ENCODE measurements at places on chromosomes 4 and X.
A peak's percentile ranks its signal among the peaks of the same experiment; 100 is the strongest.

GRCh38 chr4:21678711-21679110, 269.9 kb downstream of the KCNIP4 start:
- no peak for DNase-seq

DNA sequence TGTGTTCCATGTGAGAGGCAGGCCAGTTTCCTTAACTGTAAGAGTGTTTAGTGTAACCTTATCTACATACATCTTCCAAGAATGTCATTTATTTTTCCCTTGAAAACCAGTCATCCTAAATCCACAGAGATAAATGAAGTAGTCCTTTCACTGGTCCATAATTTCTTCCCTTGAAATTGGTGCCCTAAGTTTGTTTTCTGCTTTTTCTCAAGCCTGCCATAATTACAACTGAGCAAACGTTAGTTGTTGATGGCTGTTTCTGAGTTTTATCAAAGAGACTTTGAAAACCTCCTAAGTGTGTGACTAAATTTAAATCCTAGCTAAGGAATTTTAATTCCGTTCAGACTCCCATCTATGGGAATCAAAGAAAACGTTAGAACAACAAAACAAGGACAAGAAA, 3.6 kb upstream of the TDO2 start:
- no peak for DNase-seq

GRCh38 chrX:41108007-41108406, 22.8 kb downstream of the USP9X start:
- no peak for DNase-seq

GRCh38 chr4:80911458-80911857, 119.0 kb upstream of the BMP3 start:
- no peak for DNase-seq

GRCh38 chrX:10741550-10741949, 121.2 kb upstream of the MID1 start:
- no peak for DNase-seq

DNA sequence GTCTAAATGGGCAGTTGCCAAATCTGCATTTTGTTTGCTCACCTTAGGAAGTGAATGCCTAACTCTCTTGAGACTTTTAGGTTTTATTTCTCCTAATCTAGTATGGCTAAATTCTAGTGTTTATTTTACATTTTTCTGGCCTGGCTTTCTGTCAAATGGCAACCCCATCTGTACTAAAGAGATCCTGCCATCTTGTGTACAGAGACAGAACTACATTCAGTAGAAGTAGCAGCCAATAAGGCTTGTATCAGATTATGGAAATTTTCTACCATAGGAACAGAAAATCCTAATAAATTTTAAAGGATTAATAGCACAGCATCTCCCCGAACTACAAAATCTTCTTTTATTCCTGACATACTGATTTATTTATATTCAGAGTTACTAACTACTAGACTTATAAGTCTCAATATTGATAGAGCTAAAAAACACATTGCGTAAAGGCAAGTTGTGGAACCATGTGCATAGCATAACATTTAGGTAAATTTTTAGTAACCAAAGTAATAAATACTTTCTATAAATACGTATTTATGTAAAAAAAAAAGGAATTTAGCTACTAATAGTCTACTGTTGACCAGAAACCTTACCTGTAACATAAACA, 45.5 kb downstream of the TMEM144 start:
- DNase-seq = no peak

GRCh38 chrX:125641405-125641804, 321.7 kb downstream of the TEX13C start:
- no peak for DNase-seq

- peak; percentile 1 for DNase-seq
Measured at GRCh38 chr4:52657618-52658501, 1.2 kb downstream of the USP46 start.

DNA sequence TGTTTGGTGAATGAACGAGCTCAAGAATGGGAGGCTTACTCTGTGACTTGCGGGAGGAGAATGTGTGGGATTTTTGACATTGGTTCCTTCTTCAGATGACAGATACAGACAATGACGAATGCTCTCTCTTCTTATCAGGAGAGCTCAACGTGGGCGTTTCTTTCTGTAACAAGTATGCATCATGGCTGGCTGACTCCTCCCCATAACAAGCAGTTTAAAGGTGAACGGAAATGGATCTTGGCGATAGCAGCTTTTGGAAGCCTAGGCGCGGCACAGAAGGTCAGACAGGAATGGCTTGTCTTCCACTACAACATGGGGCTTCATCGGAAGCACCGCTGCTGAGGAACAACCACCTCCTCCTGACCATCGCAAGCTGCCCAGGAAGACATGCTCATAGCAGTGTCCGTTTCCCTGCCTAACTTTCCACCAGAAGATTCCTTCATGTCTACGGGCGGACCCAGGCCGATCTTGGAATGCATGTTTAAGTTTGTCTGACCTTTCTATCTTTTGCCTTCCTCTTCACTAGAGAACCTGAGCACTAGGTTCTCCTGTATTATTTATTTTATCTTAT, 18.3 kb upstream of the ACSL1 start:
- DNase-seq = no peak

GRCh38 chr4:10093801-10094552, 22.6 kb downstream of the WDR1 start:
- DNase-seq = no peak

Measured in NCI-H510A (cell line).